Fibroblast of lung (primary cell): ENCODE measurements at places on chromosomes 1 and 21.

DNA sequence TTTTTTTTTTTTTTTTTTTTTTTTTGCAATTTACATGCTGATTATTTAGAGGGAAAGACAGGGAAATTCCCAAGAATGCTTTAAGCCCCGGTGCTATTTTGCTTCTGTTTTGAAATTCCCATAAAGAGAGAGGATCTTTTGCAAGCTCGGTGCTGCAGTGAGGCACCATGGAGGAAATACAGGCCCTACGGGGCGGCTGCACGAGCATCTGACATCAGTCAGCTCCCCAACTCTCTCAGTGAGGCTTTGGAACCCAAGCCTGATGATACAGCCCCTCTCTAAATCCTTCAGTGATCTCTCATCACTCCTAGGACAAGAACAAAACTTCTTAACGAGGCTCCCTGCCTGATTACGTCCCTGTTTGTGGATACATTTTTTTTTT is 791 bp upstream of the CHI3L1 start:
- no peak for DNase-seq

DNA sequence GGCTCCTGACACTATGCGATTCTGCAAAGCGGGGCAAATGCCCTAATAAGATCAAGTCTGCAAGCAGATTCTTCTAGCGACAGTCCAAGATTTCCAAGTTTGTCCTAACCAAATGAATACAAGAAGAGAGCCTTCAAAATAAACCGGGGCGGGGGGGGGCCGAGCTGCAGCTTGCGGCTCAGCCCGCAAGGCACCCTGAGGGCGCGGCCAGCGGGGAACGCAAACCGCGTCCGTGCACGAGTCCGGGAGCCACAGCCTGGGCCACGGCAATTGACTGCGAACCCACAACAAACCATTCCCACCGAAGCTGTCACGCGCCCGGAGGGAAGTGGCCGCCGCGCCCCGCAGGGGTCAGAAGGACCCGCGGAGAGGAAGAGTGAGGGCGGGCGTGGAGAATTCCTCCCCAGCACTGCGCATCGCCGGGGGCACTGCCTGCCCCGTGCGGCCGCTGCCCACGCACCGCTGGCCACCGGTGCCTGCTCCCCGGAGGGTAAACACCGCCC is 687 bp downstream of the TGFBR3 start:
- no peak for DNase-seq

- DNase-seq: no peak
Measured at GRCh38 chr1:153357853-153358690, at the start of gene S100A9. Gene S100A9, plus strand, starts transcription at chr1:153357854. Its CDS starts 430 bp downstream, at chr1:153358284.

DNA sequence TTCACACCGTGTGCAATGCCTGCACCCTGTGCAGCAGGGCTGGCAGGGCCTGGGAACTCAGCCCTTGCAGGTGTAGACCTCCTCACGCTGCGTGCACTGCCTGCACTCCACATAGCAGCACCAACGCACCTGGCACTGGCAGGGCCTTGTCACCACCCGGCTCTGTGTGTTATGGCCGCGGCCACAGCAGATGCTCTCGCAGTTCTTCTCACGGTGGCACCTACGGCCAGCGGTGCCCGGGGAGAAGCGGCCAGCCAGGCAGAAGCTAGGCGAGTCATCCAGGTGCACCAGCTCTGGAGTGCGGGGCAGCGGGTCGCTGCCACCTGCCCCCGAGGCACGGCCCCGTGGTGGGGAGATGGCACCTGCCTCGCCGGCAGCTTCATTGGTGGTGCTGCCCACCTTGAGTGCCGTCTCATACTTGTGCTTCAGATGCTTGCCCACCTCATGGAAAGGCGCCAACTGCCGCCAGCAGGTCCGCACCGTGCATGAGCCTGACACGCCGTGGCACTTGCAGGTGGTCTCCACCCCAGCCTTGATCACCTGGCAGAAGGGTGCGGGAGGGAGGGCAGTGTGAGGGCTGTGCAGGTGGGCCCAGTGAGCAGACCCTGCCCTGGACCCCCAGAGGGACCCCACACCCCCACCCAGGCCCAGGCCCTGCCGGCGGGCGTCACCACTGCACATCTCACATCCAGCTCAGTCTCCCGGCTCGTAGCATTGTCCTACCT is 26.1 kb downstream of the WNT9A start:
- no peak for DNase-seq
